ENCODE measurements at places on chromosomes 7 and 10.

- no peak for DNase-seq
Observed at GRCh38 chr10:103192089-103192450, 1.0 kb downstream of the NT5C2 start.

- DNase-seq = no peak
Observed at GRCh38 chr10:11499425-11500071, 111.9 kb downstream of the USP6NL start.

DNA sequence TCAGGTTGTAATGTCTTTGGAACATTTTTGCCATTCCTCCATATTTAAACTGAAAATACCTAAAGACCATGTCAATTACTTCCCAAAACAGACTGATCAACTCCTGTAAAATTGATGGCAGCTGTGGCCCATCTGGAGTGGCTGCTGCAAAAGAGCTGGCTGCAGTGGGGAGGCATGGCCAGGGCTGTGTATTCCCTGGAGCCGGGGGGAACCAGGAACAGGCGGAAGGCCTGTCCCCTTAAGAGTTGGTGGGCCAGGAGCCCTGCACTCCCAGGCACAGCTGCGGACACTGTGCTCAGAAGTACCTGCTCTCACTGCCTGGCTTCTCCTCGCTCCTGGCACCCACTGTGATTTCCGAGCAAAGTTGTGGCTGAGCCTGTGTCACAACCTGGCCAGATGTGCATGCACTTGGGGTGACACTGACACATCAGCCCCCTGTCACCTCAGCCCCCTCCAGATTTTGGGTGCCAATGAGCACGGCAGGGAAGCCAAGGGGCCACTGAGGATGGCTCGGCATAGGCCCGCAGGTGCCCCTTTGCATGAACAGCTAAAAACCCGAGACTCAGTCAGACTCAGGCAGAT lies 116.1 kb downstream of the DGKB start:
- DNase-seq = no peak

- DNase-seq = no peak
Observed at GRCh38 chr10:130354976-130355795, 219.0 kb downstream of the GLRX3 start.

DNA sequence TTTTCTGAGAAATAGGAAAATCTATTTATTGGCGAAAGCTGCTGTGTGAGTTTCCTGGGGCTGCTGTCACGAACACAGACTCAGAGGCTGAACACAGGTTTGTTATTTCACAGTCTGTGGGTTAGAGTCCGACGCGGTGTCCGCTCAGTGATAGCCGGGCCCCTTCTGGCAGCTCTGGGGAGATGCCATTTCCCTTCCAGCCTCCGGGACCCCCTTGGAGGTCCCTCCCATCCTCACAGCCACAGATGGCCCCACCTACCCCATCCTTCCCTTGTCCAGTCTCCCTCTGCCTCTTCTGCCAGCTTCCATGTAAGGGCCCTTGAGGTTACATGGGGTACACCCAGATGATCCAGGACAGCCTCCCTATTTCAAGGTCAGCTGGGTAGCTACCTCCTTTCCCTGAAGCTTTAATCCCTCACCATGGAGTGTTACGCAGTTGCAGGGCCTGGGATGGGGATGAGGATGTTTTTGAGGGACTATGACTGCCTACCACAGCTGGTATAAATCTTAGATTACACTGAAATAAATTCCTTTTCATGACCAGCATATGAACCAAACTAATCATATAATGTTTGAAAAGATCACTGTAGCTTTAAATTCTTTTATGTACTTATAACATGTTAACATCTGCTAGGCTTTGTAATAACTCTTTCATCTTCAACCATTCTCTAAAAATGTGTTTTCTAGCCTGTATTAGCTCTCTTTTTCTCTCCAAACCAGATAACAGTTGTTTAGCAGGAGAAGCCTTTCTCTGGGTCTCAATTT lies 98.5 kb downstream of the WDR37 start:
- no peak for DNase-seq

GRCh38 chr7:36062154-36062815 lies 90.8 kb upstream of the EEPD1 start:
- no peak for DNase-seq

Data from activated naive CD4-positive, alpha-beta T cell treated with anti-CD3 and anti-CD28 coated beads, Interleukin-2, amount 50 U/mL, for 16 hours (primary cell).